Activated CD4-positive, alpha-beta T cell treated with anti-CD3 and anti-CD28 coated beads, Interleukin-2, amount 50 U/mL, for 1 hour (primary cell): ENCODE measurements at places on chromosomes 12 and 14.

GRCh38 chr12:3398196-3398789 lies 92.7 kb upstream of the PRMT8 start:
- DNase-seq: no peak

- no peak for DNase-seq
These were observed 873.2 kb downstream of the NRXN3 start for GRCh38 chr14:79043194-79043889.

- no peak for DNase-seq
These were observed 1.1 kb downstream of the AMDHD1 start for GRCh38 chr12:95944108-95944704.

GRCh38 chr12:96143827-96144565 lies 50.2 kb upstream of the ELK3 start:
- DNase-seq: no peak

GRCh38 chr14:103551338-103551762 lies 11.1 kb downstream of the BAG5 start:
- no peak for DNase-seq

- DNase-seq: no peak
These were observed 14.4 kb downstream of the GOLGA3 start for GRCh38 chr12:132814232-132814631.

GRCh38 chr12:20123465-20123864 lies 244.9 kb upstream of the PDE3A start:
- no peak for DNase-seq

DNA sequence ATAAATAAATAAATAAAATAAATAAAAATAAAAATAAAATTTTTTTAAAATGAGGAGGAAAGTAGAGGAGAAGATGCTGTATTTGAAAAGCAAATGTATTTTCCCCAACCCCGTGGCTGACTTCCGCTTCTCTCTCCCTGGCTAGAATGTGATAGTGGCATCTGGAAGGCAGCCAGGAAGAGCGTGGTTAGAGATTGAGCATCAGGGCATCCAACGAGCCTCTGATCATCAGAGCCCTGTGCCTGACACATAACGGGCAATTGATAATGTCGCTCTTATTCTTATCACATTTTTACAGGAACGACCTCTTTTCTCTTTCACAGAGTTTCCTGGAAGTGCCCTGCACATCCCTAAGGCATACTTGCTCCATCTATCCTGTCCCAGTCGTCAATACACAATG lies 496.9 kb upstream of the TMEM132C start:
- no peak for DNase-seq

DNA sequence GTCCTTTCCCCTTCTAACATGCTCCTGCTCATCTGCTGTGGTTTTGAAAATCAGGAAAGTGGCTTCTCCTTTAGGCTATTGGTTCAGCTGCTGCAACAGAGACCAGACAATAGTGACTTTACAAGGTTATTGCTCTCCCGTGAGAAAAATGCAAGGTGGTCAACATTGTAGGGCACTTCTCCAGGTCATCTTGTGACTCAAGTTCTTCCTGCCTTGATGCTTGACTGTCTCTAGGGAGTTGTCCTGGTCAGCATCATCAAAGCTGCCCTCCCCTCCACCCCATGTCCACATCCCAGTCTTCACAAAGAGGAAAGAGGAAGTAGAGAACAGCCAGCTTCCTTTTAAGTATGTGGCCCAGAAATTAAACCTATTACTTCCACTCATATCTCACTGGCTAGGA lies 3.9 kb upstream of the TMEM63C start:
- no peak for DNase-seq

DNA sequence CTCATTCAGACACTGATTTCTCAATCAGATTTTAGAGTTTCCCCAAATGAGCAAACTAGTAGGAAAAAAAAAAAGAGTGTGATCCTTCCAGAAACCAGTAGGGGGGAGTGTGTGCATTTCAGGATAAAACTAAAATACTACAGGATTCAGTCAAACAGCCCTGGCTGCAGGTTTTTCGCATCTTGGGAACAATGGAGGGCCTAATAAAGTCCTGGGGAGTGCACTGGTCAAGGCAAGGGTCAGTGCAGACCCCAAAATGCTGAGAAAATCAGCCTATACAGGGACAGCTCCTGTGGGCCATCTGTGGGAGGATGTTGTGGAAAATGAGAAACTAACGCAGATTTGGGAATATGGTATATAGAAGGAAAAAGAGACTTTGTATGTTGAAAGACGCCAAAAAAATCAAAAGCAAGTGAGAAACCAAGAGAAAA lies 22.2 kb upstream of the ABCD4 start:
- no peak for DNase-seq

GRCh38 chr12:116093915-116094314 lies 183.6 kb downstream of the MED13L start:
- DNase-seq: no peak

GRCh38 chr12:119829439-119829838 lies 47.7 kb downstream of the CIT start:
- DNase-seq: no peak

GRCh38 chr14:70663707-70664179 lies 22.0 kb downstream of the TTC9 start:
- DNase-seq: no peak

GRCh38 chr12:109847142-109847735 lies 14.0 kb upstream of the TRPV4 start:
- DNase-seq: no peak
